Fibroblast of the aortic adventitia (primary cell): ENCODE measurements at places on chromosomes 13 and 19. TPM values are rescaled to one million over a fixed set of nuclear protein-coding genes. Genes with fewer than 3 reads are reported as not detected.
A peak's percentile ranks its signal among the peaks of the same experiment; 100 is the strongest.

DNA sequence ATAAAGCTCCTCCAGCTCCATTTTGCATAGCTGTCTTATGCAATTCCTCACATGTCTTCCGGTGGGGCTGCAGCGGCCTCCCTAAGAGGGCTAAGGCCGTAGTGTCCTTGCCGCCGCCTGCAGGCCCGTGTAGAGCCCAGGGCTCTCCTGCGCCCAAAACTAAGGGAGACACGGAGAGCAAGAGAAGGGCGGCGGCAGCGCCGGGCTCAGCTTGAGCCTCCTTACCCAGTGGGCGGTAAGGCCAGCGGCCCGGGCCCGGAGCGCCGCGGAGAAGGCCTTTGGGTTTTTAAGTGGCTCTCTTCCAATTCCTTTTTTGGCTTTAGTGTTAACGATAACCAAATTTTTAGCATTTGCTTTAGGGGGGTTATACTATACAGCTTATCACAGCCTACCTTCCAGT lies 30.1 kb downstream of the ZNF677 start:
- no peak for DNase-seq

DNA sequence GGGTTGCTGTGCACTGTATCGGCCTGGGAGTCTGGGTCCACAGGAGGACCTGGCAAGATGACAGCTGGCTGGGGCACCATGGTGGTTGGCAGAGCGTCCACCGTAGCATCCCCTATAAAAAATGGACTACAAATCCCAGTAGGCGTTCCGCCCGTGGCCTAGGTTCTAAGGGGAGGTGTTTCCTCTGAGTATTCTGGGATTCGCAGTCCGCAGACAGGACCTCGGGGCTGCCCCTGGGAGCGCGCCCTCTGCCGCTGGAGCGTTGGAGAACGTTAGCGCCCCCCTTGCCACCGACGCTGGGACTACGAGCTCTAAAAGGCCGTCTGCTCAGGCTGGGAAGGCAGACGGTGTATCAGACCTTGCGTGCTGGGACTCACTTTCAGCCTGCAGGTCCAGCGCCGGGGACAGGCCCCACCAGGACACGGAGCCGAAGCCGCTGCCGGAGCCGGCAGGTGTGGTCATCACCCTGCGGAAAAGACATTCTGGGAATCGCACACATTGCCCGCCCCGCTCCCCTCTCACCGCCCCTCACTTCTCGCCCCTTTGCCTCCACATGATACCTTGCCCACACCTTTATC lies 372 bp downstream of the DNAAF3 start:
- DNase-seq: peak; percentile 74

- DNase-seq: no peak
Observed at GRCh38 chr13:67642657-67643056, 412.5 kb upstream of the PCDH9 start.

The STOML3 gene
- not detected in 2 replicates for total RNA-seq

The DCLK1 gene
- total RNA-seq: 67.8 and 80.0 TPM in 2 replicates

The ZNF667 gene
- 3.1 and 8.9 TPM in 2 replicates for total RNA-seq

The CYP2A7 gene
- not detected in 2 replicates for total RNA-seq

The ATP7B gene
- total RNA-seq: 1.3 and 1.5 TPM in 2 replicates

- DNase-seq: no peak
Observed at GRCh38 chr13:24131749-24132148, 28.8 kb upstream of the SPATA13 start.

DNA sequence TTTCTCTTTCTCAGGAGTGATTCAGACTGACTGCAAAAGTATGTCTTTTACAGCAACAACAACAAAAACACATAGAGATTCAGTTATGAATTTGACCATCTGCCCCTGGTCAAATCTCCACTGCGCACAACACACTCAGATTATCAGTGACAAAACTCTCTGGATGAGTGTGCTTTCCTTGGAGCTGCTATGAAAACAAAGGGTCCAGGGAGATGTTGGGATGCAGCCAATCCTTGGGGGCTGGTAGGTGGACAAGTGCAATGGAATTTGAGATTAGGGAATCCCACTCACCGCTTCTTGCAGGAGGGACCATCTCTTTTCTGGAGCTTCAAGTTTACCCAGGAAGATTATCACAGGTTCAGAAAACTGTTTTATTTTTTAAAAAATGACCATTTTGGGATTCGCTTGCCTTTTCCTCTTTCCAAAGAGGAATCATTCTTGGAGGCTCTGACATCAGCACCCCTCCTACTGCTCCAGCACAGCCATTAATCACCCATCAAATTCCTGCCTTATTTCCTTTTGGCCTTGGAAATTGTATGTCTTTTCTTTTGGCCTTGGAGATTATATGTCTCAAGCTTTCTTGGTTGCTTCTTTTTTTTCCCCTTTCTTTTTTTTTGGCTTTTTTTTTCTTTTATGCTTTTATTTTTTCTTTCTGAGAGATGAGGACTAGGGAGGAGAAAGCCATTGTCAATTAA lies 311.8 kb downstream of the TSHZ3 start:
- peak; percentile 29 for DNase-seq

DNA sequence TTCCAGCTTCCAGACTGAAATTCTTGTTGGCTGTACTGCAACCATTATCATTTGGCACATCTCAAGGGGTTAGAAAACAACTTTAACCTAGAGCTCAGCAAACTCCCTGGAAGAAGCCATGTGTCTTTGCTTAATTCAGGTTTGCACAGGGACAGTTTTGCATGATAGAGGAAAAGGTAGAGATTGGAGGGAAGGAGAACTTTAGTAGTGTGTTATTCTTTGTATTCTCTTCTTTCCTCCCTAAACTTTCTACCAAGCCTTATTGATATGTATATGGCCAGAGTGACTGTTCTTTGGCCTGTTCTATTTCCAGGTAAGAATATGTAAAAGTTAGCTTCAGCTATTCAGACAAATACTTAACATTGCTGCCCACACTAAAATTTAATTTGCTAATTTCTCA lies 53.1 kb downstream of the UGGT2 start:
- no peak for DNase-seq

The ZNF222 gene
- 7.9 and 10.8 TPM in 2 replicates for total RNA-seq

The CRX gene
- total RNA-seq: not detected in 2 replicates

DNA sequence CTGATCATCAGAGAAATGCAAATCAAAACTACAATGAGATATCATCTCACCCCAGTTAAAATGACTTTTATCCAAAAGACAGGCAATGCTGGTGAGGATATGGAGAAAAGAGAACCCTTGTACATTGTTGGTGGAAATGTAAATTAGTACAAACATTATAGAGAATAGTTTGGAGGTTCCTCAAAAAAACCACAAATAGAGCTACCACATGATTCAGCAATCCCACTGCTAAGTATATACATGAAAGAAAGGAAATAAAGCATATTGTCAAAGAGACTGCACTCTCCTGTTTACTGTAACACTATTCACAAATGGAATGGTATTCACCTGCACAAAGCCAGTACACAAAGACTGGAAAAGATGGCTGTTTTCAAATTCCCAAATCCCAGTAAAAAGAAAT lies 1233.7 kb downstream of the PCDH17 start:
- no peak for DNase-seq

GRCh38 chr13:94280845-94281244 lies 198.6 kb downstream of the DCT start:
- DNase-seq: no peak

- no peak for DNase-seq
Observed at GRCh38 chr13:27131906-27132305, 39.7 kb downstream of the USP12 start.

GRCh38 chr13:51639171-51639570 lies 54.9 kb downstream of the WDFY2 start:
- peak; percentile 37 for DNase-seq

The ARHGAP45 gene
- total RNA-seq: 0.18 TPM in 1 of 2 replicates, not detected in the other

DNA sequence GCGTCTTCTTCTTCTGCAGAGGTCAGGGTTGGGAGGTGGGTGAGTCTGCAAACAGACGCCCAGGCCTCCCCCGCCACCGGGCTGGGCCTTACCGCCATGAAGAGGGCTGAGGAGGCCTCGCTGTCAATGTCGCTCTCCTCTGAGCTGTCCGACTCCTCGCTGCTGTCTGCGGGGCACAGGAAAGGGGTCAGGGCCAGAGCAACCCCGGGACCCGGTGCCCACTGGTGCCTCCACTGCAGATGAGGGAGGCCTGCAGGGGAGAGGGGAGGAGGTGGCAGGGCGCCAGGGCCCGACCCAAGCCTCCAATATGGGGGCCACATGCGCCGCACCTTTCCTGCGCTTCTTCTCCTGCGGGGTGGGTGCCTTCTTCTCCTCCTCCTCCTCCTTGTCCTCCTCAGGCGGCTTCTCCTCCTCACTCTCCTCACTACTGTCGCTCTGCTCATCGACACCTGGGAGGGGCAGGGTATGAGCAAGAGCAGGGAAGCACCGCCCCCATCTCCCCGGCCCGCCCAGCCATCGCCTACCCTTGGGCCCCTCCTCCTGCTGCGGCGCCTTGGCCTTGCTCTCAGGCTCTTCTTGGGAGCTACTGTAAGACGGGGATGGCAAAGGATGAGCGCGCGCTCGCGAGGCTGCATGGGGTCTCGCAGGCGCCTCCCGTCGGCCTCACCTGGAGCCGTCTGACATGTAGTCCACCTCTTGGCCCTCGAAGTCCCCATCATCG lies 5.5 kb upstream of the PSPN start:
- DNase-seq: no peak

DNA sequence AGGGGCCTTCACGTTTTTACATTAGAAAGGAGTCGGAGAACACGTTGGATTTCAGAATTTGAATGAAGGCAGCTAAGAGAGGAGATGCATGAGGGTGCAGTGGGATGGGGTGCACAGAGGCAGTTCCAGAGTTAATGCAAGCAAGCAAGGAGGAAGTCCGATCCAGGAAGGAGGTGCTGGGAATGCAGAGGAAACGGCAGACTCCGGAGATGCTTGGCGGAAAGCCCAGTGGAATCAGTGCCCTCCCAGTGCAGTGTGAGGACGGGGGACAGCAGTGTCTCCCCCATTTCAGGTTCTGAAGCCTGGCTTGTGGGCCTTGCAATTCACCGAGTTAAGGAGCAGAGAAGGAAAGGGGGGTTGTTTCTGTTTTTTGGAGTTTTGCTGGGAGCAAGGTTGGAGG lies 100.4 kb downstream of the COL4A2 start:
- no peak for DNase-seq

DNA sequence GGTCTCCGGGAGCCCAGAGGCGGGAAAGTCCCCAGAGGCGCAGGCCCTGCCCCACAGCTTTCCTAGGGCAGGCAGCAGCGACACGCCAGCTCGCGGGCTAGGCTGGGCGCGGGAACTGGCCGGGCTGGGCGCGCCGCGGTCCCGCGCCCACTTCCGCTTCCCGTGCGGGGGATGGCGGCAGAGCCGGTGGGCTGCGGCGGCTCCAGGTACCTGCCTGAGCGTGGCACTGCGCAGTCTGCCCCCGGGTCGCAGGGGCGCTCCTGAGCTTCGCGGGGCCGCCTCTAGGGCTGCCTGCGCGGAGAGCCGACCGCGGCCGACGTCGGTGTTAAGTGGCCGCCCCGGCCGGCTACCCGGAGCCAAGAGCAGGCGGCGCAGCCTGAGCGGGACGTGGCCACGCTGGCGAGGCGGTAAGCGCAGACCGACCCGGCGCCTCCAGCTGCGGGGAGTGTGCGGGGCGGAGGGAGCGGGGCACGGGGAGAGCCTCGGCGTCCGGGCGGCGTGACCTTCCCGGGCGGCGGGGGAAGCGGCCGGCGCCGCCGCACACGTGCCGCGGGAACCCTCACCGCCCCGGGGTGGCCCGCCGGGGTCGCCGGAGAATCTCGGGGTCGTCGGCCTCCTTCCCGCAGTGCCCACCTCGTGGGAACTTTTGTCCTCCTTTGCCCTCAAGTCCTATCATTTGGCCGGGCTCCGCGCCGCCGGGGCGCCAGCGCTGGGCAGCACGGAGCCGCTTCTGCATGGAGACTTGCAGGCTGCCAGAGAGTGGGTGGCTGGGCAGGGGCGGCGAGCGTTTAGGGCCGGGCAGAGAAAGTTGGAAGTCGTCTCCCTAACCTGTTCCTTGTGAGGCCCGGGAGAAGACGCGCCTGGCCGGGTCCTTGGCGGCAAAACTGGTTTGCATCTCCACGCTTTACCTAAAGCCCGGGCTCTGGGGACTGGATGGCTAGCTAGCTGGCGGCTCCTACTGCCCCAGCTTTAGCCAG lies 31.4 kb upstream of the MPHOSPH8 start:
- DNase-seq: peak; percentile 33

The DHRS12 gene
- total RNA-seq: 2.0 and 3.8 TPM in 2 replicates
